ENCODE measurements at places on chromosomes 12 and 14. TPM values are rescaled to one million over a fixed set of nuclear protein-coding genes. Genes with fewer than 3 reads are reported as not detected.

Gene ADCY6
- total RNA-seq = 107 TPM

Gene KLRC2
- total RNA-seq = not detected

Gene BCL11B
- under 0.01 TPM for total RNA-seq

Gene SLC41A2
- total RNA-seq = 25.7 TPM

Gene DLGAP5
- 10.2 TPM for total RNA-seq

Gene CLEC6A
- not detected for total RNA-seq

Gene TBC1D30
- 0.33 TPM for total RNA-seq

Gene FOXM1
- 3.5 TPM for total RNA-seq

Gene ALG10B
- total RNA-seq = 6.7 TPM

Gene AICDA
- not detected for total RNA-seq

All from smooth muscle cell of the pulmonary artery (primary cell).